ENCODE measurements at places on chromosomes 2 and 18. TPM values are rescaled to one million over a fixed set of nuclear protein-coding genes. Genes with fewer than 3 reads are reported as not detected.

DNA sequence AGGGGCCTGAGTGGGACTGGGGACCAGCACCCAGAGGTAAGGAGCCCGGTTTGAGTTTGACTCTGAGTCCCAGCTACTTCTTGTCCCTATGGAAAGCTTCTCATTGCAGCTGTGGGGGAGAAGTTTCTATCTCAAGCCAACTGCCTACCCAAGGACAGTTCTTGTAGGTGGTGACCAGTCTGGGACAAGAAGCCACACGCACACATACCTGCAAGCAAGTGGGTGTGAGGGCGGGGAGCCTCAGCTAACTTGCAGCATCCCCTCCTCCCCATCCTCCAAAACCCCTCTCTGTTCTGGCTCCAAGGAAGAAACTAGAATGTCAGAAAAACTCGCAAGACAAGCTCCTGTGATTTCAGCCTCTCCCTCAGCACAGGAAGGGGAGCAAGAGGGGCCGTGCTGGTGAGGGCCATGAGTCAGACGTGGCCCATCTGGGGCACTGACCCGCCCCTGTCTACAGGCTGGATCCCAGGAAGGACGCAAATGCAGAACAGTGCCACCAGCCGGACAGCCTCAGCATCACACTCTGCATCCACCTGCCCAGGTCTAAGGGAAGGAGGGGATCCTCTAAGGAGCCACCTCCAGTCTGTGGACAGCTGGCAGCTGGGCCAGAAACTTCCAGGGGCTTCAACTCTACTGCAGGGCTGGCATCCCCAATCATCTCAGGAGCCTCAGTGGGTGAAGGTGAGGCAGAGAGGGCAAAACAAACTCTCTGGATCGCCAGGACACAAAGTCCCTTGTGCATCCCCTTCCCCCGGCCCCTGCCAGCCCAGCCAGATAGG lies 103.4 kb downstream of the TNS1 start:
- DNase-seq = peak; percentile 94

- DNase-seq = no peak
Measured at GRCh38 chr2:5102823-5103222, 589.4 kb upstream of the SOX11 start.

Gene HRH4
- total RNA-seq = 0.10 TPM

GRCh38 chr2:23586741-23587306 lies 201.8 kb downstream of the KLHL29 start:
- peak; percentile 41 for DNase-seq

- DNase-seq = no peak
Measured at GRCh38 chr2:191009541-191010374, 4.2 kb downstream of the STAT1 start.

- DNase-seq = no peak
Measured at GRCh38 chr2:172962824-172963223, 112.8 kb upstream of the MAP3K20 start.

DNA sequence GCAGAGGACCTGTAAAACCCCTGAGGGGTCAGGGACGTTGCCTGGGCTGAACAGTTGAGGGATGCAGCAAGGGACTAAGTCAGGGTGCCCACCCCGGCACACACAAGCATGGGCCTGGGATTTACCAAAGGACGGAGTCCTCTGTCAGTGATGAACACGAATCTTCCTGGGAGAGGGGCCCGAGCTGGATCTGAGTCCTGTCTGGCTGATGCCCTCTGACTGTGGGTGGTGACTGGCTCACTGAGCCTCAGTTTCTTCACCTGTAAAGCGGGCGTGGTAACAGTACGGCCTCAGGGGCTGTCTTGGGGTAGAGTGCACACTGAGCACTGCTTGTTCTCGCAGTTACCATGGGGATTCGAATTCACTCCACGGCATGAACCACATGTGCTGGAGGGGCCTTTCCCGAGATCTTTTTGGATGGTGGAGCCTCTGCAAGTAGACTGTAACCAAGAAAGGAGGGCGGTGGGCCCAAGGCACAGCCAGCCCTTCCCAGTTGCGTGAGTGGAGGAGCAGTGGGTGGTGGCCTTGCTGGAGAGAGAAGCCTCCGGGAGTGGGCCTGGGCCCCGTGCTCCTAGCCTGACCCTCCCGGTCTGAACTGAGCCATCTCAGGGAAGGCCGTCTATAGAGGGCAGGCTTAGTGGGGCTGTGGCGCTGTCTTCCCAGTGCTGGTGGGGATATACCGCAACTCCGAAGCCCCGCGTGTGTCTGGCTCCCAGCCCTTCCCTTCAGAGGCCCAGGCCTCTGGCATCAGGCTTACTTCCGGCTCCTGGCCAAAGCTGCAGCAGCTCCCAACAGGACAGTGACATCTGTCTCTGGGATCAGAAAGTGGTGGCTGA lies 130.8 kb upstream of the HS6ST1 start:
- DNase-seq = peak; percentile 48

Gene ALK
- total RNA-seq = 0.30 TPM

DNA sequence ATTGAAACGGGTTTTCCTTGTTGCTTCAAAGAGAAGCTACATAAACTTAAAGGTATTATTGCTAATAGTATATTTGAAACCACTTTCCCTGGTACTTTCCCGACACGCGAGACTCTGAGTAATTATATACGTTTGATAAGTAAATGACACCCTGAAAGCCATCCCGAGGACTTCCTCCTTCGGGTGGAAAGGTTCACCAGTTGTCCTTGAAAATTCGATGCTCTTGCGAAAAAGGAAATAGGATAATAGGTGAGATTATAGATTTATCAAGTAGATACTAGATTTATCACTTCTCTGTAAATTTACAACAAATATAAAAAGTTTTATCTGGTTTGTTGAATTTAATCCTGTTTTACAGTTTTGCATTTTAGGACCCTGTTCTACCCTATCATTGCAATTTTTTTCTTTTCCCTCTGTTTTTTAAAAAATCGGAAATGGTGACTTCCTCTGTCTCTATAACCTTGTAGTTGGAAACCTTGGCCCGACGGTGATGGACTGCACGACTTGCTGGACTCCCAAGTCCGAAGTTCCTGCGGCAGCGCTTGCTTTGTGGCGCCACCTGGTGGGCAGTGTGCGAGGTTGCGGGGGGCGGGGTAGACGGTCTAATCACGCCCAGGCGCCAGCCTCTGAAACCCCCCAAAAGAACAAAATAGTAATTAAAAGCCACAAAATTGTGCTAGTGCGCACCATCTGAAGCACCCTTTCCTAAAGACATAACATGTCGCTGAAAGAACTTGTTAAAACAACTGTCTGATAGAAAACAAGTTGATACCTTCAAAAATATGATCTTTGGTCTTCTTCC lies 972 bp upstream of the DLX2 start:
- peak; percentile 94 for DNase-seq

DNA sequence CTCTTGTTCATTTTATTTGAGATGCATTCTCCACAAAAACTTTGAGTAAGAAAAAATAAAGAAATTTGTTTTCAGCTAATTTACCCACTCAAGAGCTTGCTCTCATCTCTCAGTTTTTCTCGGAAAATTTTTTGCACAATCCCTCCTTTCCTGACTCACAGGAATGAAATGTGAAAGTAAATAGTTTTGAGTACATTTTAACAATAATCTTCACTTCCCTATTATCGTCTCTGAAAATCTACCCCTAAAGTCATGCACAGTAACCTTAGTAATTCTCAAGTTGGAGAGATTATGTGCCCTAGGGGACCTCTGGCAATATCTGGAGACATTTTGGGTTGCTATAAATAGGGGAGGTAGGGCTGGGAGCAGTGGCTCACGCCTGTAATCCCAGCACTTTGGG lies 2.6 kb downstream of the CYB5A start:
- DNase-seq = no peak

- DNase-seq = peak; percentile 56
Measured at GRCh38 chr18:79790996-79791972, 6.5 kb upstream of the KCNG2 start.

Gene ACVR1C
- 0.33 TPM for total RNA-seq

Gene MYOM1
- 63.8 TPM for total RNA-seq

Gene ADAM23
- total RNA-seq = 4.2 TPM

GRCh38 chr2:60408811-60409530 lies 144.5 kb downstream of the BCL11A start:
- no peak for DNase-seq

- no peak for DNase-seq
Measured at GRCh38 chr18:65761636-65762295, 11.0 kb downstream of the CDH7 start.

- no peak for DNase-seq
Measured at GRCh38 chr2:55712477-55713060, 18.9 kb upstream of the PNPT1 start.

DNA sequence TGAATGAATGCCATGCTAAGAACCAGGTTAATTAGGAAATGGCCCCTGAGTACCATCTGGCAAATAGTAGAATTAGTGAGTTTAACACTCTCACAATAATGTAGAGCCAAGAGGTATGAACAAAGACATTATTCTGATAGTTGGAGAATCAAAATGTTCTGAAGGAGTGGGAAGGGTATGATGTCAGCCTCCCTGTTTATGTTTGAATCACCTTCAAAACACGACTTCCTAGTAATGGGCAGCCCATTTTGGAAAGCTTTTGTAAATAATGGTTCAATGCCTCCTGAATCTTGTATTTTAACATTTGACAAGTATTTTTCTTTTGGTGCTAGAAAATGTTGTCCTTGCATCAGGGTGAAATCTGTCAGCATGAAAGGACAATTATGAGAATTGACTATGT lies 108.3 kb downstream of the DSEL start:
- no peak for DNase-seq

DNA sequence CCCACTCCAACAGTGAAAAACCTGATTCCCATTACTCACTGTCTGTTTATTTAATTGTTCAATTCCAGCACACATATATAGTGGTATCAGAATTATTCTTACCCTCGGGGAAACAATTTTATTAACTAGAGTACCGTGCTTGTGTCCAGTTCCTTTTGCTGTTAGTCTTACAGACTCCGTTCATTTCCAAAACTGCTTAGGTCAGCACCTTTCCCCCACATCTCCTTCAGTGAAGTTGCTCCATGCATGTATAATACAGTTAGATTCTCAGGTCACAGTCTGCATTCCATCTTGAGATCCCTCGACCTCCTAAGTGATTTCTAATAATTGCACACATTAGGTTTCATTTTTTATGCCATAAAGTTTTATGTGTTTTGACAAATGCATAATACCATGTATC lies 56.3 kb upstream of the ZNF521 start:
- no peak for DNase-seq

Gene M1AP
- not detected for total RNA-seq

Gene UGT1A5
- total RNA-seq = not detected

Gene HMSD
- 0.60 TPM for total RNA-seq

Gene GKN1
- not detected for total RNA-seq

DNA sequence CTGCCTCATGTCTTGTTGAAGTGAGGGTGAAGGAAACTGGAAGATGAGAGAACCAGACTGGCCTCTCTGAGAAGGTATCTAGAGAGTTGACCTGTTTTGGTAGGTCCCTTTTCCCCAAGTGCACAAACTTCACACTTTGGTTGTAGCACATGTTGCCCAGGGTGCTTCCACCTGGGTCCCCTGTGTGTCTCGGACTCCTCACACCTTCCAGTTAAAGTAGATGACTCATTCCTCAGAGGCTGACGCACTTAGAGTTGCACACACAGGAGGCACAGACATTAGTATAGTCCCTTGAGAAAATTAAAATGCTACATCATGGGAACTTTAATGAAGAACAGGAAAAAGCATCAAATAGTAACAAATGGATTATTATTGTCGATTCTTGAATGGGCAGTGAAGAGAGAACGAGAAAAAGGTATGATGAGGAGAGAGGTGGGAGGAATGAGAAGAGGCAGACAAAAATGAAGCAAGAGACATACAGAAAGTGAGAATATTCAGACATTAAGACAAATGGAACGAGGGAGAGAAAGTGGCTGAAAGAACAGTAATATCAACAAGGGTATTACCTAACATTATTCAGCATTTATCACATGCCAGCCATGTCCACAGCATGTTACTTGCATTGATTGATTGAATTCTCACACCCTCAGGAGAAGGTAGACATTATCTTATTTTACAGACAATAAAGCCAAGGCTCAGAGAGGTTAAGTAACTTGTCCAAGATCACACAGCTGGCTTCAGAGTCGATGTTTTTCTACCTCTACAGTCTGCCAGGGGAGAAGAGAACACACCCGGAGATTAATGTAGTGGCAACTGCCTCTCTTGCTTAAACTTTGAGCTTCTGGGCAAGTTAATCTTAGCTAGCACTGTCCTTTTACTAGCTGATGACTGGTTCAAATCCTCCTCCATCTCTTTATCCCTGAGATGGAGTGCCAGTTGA lies 68.6 kb downstream of the FHOD3 start:
- no peak for DNase-seq

Gene GPBAR1
- total RNA-seq = 3.7 TPM

- DNase-seq = no peak
Measured at GRCh38 chr2:161943011-161943410, 131.0 kb downstream of the DPP4 start.

GRCh38 chr2:233449081-233449901 lies 95.0 kb downstream of the DGKD start:
- DNase-seq = no peak

Gene STRN
- 33.8 TPM for total RNA-seq

Gene XIRP2
- 0.15 TPM for total RNA-seq

DNA sequence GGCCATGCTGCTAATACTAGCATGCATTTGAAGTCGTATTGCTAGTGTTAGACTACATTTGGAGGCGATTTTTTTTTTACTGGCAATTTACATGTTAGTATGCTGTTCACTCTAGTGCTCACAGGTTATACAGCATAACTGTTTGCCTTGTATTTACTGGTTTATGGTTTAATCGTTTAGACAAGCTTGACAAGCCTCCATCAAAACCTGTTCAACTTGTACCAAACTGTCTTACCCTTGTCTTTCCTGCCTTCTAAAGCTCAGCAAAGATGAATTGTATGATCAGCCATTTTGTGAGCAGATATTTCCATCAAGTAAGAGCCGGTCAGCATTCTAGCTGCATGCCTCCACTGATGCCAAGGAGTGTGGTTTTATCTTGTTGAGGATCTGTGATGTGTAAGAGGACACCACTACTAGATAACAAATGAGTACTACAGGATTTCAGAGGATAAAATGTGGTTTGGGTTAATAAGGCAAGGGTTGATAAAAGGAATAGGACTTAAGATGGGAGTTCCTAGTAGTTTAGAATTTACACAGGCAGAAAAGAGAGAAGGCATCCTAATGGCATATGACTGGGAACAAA lies 68.4 kb upstream of the ITM2C start:
- no peak for DNase-seq

GRCh38 chr2:136306836-136307235 lies 188.9 kb upstream of the CXCR4 start:
- DNase-seq = no peak

- no peak for DNase-seq
Measured at GRCh38 chr2:84395820-84396219, 63.3 kb downstream of the SUCLG1 start.

- no peak for DNase-seq
Measured at GRCh38 chr18:39360072-39360471, 1794.5 kb upstream of the CELF4 start.

DNA sequence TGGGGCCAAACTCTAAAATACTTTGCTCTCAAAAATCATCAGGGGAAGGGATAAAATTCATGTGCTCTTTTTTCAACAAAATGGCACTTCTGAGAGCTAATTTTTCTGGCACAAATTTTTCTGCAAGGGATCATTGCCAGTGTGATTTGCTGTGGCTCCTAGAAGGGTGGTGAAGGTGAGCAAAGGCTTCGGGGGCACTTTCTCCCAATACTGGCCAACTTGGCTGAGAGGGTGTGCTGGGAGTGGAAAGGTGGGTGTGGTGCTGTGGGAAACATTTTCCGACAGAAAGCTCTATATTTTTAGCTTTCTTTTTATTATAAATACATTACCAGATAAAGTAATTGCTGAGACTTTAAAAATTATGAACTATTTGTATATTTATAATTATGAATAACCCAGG lies 419 bp downstream of the SMYD1 start:
- DNase-seq = no peak
